ENCODE measurements at places on chromosomes 1 and 21.

DNA sequence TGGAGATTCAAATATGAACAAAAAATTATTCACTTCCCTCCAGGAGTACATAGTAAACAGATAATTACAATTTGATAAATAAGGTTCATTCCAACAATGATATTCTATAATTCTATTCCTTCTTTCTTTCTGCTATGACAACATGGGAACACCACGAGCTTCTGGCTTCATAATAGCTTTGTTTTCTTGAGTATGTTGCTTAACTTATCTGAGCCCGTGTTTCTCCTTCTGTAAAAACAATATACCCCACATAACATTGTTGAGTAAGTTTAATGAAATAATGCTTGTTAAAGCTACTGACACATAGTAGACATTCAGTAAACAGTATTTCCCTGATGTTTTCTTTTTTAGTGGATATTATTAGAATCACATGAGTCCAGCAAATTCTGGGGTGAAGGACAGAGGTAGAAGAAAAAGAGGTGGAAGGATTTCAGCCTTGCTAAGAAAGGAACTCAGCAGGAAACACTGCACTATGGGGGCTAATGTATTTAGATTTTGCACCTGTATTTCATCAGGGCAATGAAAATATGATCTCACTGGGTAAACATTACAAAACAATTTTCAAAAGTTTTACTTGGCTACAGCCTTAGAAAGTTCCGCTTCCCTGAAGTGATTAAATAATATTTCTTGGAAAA is 430.8 kb upstream of the C1orf87 start:
- DNase-seq: no peak

GRCh38 chr1:25022361-25023189 is 92.5 kb upstream of the RUNX3 start:
- DNase-seq: peak; percentile 88

DNA sequence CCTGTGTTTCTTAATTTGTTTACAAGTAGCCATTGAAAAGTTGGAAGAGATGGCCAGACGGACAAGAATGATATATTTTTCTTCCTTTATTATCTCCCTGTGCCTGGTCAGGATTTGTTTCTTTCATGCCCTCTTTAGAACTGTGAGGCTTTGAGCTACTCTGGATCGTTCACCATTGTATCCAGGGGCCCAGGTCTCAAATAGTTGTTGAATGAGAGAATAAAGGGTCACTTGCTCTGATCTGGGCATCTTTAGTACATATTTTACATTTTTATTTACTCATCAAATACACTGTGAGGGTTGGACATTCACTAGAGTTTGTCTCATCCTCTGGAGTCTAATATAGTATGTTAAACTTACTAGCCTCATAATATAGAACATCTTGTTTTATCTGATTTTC is 48.7 kb downstream of the IVNS1ABP start:
- no peak for DNase-seq

DNA sequence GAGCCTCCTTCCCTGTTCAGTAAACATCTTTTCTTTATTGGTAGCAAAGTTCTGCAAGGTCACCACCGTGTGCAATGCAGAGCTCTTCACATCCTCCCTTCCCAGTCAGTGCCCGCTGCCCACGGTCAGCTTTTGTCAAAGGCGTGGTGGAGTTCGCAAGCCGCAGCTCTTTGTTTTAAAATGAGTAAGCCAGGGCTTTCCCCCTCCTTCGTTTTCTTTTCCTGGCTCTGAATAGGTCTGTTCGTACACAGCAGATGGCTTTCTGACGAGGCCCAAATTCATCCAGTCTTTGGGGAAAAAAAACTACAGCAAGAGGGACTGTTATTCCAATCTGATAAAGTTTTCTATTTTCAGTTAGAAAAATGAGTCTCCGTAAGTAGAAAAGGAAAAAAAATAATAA is 153.2 kb downstream of the LRIG2 start:
- no peak for DNase-seq

DNA sequence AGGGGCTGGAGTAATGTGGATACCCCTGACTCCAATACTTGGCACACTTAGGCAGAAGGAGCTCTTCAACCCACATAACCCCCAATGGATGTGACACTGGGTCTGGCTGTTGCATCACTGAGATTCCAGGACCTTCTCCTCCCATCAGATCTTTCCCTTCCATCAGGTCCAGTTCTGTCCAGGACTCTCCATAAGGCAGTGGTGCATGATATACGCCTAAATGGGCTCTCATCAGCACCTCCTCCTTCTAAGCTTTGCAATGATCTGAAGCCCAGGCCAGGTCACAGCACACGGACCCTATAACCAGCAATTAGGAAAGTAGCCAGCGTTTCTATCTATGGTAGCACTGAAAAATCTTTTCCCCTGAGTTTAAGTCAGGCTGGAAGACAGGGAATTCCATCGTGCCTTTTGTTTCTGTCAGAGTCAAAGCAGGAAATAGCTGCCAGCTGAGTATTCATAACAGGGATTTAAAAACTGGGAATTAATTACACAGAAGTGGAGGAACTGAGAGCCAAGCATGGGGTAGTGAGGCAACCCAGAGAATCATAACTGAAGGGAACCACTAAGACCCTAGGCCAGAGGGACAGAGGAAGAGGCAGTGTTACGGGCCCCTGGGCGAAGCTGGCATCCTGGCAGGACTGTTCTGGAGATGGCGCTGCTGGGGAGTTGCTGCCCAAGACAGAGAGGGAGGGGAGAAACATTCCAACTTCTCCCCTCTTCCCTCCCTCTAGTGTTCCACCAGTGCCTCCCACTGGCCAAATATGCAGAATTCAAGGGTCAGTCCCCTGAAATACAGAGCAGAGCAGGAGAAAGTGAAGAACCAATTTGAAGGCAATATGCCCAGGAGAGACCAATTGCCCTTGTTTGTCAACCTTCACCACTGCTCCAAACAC is 37.5 kb upstream of the HOOK1 start:
- peak; percentile 66 for DNase-seq

GRCh38 chr1:161226320-161226711 is 456 bp downstream of the TOMM40L start:
- DNase-seq: no peak

DNA sequence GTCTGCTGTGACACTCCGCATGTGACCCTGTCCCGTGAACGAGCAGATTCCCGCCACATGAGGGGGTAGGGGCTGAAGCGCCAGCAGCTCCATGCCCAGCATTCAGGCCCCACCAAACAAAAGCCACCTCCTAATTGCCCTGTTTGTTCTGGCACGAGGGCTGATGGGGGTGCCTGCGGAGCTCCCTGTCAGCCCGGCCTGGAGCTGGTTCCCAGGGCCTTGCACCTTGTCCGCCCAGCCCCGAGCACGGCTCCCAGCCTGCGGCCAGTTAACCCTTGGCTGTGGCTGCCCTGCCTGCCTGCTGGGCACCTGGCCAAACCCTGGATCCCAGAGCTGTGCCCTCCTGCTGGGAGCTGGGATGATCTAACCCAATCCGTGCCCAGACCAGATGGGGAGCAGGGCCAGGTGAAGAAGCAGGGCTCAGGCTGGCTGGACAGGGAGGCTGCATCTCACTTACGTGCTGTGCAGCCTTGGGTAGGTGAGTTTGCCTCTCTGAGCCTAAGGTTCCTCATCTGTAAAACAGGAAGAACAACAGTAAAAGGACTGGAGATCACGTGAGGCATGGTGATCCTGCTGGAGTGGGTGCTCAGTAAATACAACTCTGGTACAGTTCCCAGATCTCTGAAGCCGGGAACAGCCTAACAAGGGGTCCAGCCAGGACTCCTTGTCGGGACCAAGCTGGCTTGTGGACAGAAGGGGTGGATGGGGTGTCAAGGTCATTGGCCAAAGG is 110.9 kb upstream of the IFFO2 start:
- DNase-seq: no peak

DNA sequence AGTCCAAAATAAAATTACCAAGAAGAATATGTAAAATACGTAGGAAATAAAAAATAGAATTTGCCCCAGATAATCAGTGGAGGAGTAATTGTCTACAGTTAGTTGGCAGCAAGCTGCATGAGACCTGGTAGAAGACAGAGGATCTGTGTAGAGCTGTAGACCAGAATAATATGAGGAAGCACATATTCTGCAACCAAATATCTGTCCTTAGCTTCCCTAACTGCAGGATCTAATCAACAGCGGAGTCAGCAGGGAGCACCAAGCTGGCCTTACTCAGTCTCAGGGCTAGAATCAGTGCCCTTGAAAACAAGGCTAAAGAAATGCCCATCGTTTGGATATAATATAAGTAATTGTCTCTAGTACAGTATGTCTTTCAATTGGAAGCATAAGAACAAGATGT is 6.1 kb upstream of the GCSAML start:
- DNase-seq: no peak

- no peak for DNase-seq
Measured at GRCh38 chr1:41412748-41413147, 51.5 kb downstream of the FOXO6 start.
